Activated T-helper 1 cell treated with anti-CD3 and anti-CD28 coated beads, Interleukin-2, amount 50 U/mL, for 16 hours (primary cell): ENCODE measurements at places on chromosomes 7 and 10.

- DNase-seq = no peak
These were observed 64.3 kb downstream of the HOXA1 start for GRCh38 chr7:27031289-27032172.

DNA sequence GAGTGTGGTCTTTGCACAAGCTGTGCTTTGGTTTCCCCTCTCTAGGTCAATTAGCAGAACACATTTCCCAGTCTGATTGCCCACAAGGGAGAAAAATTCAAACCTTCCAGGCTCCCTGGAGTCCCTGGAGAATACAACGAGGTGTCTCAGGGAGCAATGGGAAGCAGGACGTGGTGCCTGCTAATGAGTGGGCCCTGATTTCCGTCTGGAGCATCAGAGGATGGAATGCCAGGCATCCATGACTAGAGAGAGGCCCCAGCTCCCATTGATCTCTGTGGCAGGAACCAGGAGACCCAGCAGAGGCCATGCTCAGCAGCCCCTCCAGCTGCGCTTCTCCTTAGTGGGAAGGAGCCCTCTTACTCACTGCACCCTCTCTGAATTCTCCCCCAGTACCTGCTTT lies 33.2 kb upstream of the TLX1 start:
- DNase-seq = no peak

DNA sequence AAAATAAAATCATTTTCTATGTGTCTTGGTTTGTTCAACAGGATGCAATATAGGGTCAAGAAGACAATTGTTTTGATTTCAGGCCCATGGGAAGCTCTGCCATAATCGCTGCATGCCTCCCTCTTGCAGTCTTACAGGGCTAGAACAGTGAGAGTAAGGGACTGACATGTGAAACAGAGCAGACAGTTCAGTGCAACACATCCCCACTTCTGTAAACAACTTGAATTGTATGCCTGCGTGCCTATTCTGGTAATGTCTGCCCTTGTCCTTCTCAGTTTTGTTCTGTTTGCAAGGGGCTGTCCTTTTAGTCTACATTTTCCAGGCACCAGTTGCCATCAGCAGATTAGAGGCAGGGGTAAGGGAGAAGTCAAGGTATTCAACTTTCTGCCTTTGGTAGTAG lies 34.8 kb upstream of the GPR37 start:
- DNase-seq = no peak

GRCh38 chr7:33940503-33940902 lies 35.2 kb downstream of the BMPER start:
- no peak for DNase-seq

GRCh38 chr10:92688927-92689662 lies 660 bp upstream of the HHEX start:
- no peak for DNase-seq

DNA sequence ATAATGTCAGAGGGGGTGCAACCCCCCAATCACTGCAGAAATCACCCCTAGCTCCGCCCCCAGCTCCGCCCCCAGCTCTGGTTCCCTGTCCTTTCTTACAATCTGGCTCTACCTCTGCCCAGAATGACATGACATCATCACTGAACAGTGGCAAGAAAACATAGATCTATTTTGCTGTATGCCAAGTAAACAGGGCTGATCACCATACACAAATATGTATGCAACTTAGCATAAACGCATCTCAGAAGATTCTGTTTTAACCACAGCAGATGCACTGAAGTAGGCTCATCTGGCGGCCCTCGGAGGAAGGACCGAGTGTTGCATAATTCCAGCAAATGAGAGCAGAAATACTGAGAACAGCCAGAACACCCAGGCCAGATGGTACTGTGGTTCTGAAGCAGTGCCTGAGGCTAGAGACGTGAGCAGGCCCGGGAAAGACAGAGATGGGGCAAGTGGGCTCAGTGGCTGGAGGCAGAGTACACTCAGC lies 293.3 kb upstream of the KLF14 start:
- no peak for DNase-seq

DNA sequence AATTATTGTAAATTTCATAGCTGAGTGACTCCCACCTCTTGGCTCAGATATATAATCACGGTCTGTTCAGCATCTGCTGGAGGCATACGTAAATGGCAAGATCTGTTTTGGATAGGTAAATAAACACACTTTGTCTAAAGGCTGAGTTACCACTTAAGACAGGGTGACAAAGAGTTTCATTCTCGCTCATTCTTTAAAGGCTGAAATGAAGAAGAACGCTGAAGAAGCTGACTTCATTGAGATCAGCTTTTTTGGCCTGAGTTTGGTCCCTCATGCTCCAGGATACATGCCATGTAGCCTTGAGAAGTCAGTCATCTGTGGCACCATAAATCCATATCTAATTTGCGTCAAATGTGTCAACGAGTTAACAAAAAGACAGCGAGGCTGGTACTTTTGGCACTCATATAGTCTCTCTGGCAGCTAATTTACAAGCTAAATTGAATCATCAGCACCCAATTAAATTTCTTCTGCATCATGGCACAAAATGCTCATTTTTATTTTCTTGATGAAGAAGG lies 309.9 kb downstream of the GPAM start:
- DNase-seq = no peak
